ENCODE measurements at places on chromosomes 1 and 21.

DNA sequence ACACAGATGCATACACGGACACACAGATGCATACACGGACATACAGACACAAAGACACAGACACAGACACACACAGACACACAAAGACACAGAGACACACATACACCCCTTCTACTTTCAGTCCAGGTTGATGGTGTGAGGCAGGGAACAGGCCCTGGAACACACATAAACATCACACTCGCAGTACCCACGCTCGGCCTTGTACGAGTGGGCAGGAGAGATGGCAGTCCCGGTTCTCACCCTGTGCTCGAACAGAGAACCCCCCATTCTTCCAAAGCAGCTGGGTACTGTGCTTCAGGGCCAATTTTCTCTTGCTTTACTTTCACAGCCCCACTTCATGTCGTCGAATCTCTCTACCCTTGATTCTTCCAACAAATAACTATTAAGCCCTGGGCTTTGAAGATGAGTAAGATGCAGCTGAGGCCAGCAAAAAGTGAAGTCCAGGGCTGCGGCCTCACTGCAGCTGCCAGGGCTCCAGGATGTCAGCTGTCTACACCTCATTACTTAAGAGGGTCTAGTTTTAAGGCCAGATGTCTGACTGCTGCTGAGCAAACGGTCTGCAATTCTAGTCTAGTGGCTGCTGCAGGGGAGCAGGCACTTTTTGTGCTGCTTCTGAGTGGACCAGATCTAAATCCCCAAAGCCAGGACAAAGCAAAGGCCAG is 90.1 kb downstream of the PGBD5 start:
- DNase-seq, result no peak

DNA sequence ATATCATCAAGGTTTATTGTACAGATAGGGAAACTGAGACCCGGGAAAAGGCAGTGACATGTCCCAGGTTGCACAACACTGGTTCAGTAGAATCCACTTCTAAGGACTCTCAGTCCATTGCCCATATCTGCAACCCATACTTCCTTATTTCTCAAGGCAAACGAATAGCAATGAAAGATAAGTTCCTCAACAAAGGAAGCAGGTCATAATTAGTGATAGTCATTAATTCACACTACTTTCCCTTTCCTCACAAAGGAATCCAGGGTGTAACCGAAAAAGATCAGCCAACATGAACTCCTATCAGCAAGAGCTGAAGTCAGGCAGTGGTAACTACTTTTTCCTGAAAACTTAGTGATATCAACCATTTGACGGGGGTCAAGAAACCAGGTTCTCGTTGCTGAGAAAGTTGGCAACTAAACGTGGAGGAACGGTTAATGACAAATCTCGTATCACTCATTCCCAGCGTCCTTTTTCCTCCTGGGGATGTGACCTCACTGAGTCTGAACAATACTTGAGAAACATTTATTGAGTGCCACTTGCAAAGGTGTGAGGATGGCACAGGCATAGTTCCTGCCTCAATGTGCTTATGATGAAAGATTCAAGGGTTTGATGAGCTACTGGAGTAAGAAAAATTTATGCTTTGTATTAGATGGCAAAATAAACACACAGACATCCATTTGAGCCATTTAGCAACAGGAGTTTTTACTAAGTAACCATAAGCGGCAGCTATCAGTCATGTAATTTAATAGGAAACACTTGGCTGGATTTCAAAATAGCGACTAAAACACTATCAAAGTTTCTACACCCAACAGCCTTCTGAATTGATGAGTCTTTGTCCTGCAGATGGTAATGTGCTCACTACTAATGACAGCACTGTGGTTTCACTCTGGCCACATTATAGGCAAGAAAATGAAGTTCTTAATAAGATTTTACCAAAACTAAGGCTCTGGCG is 82.3 kb downstream of the PLPP3 start:
- DNase-seq, result no peak

DNA sequence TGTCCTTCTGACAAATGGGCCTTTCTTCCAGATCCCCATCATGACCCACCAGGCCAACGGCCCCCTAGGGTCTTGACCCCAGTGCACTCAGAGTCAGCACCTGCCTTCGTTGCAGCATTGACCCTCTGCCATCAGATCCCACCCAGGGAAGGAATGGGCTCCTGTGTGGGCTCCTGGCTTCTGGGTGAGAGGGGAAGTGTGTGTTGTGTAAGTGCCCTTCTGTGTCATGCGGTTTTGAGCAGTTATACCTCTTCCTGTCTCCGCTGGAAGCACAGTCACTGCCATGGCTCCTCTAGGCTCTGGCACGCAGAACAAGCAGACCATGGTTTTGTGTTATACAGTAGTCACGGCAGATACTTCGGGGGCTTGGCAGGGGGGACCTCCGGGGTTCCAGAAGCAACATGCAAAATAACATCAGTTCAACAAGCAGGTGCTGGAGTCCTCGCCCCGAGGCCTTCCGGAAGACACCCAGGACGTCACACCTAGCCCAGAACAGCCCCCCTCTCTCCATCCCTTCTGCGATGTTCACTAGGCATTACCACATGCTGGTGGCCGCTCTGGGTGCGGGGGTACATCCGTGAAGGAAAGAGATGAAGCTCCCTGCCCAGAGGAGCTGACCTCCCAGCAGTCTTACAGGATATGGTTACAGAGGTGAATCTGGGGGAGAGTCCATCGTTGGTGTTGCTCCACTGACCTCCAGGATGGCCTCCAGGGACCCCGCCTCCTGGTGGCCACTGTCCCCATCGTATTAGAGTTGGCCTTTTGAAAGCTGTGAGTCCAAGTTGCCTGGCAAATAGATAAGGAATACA is 17.4 kb upstream of the KCNAB2 start:
- peak; percentile 4 for DNase-seq

GRCh38 chr1:56453016-56453415 is 126.3 kb downstream of the PLPP3 start:
- no peak for DNase-seq

- DNase-seq, result no peak
These were observed 59.3 kb upstream of the ID3 start for GRCh38 chr1:23618586-23619083.

DNA sequence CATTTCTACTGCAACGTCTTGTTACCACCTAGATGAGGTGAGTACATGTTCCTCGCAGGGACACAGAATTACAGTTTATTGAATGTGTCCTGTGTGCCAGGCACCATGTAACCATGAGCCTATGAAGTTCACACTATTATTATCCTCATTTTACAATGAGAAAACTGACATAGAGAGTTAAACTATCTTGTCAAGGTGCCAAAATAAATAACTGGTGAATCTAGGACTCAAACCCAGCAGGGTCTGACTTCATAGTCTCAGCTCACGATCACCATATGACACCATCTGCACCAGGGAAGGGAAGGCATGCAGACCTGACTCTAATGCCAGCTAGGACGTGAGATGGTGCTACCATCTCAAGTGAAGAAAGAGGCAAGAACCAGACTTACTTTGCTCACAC is 2.4 kb downstream of the SELE start:
- no peak for DNase-seq

- DNase-seq, result no peak
These were observed 253 bp downstream of the RAP1GAP start for GRCh38 chr1:21668951-21669257.

- no peak for DNase-seq
These were observed 102.0 kb downstream of the FMN2 start for GRCh38 chr1:240193679-240194078.

DNA sequence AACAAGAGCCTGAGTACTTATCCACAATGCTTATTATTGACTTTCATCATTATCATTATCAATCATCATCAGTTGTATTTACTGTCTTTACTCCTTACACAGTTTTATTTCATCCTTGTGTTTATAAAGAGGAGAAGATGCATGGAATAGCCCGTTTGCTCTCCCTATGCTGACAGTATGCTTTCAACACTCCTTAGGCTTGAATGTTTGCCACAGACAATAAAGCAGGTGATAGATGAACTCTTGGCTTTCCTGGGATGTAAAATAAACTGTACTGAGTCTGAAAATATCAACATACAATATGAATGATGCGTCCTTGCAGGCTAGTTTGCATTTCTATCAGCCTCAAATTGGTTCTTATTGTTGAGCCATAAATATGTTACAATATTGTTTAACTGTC is 891.8 kb upstream of the NCAM2 start:
- no peak for DNase-seq

DNA sequence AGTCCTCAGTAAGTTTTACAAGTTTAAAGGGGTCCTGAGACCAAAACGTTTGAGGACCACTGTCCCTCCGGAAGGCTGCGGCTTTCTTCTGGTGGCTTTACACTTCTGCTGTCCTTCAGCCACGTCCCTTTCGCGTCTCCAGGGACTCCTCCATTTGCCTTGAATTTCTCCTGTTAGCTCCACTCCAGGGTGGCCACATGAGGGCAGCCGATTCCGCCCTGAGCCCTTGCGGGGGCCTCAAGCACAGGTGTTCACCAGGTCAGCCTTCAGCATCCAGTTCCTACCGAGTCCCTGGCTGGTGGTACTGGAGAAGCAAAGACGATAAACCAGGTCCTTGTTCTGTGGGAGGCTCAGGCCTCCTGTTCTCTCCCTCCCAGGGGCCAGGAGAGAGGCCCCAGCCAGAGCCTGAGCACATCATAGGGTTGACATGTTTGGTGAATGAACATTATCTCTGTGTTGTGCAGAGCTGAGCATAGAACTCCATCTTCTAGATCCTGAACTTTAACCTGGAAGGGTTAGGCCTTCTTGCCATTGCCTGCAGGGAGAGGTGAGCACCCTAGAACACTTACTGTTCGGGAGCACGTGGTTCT is 27.4 kb upstream of the COQ8A start:
- DNase-seq, result peak; percentile 61

- no peak for DNase-seq
These were observed 3.6 kb downstream of the ERG start for GRCh38 chr21:38494703-38495102.

DNA sequence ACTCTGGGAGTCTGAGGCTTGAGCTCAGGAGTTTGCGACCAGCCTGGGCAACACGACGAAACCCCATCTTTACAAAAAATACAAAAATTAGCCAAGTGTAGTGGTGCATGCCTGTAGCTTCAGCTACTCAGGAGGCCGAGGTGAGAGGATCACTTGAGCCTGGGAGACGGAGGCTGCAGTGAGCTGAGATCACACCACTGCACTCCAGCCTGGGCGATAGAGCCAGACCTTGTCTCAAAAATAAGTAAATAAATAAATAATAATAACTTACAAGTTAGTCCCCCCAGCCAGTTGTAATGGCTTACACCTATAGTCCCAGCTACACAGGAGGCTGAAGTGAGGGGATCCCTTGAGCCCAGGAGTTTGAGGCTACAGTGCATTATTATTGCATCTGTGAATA is 21.7 kb upstream of the BTG2 start:
- DNase-seq, result no peak

DNA sequence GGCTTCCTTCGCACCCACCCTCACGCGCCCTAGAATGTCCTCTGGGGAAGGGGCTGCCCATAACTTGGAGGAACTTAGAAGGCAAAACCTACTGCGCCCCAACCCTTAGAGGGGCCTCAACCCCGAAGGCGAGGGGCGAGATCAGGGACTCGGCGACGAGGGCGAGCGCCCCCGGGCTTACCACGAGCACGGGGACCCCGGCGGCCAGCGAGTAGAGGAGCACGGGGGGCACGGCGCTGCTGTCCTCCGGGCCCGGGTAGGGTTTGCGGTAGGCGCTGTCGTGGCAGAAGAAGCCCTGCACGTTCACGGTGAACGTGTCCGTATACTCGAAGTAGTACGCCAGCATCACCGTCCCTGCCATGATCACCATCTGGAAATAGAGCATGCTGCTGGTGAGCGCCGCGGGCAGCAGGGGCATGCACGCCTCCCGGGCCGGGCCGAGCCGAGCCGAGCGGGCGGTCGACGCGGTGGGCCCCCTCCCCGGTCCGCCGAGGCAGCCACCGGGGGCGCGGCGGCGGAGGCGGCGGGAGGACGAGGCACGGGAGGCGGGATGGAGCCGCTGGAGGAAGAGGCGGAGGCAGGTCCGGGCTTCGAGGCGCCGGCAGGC is 304 bp downstream of the PLPPR5 start:
- DNase-seq, result no peak

GRCh38 chr1:33182401-33182841 is 578 bp upstream of the TRIM62 start:
- peak; percentile 33 for DNase-seq

- DNase-seq, result no peak
These were observed 37.5 kb upstream of the WLS start for GRCh38 chr1:68269637-68270430.

GRCh38 chr21:21788591-21788990 is 790.4 kb downstream of the NCAM2 start:
- DNase-seq, result no peak

DNA sequence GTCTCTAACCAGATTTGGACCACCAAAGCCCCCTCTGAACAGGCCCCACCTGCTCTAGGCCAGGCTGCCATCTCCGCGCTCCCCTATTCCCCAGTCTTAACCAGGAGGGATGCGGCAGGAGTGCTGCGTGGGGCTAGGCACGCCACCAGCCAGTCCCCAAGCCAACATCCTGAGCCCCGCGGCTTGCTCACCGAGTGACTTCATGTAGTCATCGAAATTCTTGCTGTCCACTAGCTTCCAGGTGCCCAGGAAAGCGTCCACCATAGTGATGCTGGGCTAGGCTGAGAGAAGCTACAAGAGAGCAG is 173 bp downstream of the FABP3 start:
- no peak for DNase-seq

DNA sequence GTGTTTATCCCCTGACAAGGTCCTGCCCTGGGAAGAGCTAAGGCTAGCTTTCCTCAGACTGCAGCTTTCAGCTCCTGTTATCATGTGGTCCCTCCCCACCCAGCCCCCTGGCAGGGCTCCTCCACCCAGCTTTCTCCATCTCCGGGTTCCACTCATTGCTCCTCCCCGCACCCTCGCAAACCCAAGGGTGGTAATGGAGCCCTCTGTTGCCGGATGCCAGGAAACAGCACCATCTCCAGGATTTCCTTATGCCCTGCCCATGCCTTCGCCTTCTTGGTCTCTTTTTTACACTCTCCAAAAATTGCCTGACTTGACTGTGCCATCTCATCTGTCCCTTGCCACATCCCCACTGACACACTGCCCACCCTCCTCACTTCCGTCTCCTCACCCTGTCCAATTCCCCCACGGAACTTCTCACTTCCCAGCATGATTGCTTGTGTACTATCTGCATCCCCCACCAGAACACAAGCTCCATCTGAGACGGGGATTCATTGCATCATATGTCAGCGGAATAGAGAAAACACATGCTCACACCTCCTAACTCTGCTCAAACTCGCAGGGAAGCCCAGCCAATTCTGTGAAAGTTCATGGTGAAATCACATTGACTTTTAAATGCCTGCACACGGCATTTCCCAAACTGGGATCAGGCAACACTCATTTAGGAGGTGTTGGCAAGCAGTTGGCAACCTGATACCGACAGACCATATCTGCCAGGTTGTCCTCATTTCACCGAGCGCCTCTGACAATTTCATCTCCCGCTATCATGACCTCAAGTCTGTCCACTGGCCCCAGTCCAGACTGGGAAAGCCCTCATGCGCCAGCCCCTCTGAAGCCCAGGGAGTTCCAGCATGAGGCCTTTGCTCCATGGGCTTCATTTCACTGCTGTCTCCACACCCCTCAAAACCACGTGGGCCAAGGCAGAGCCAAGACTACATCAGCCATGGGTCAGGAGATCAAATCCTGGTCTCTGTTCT is 201.1 kb downstream of the MATN1 start:
- DNase-seq, result no peak

Measured in erythroblast (primary cell).